Retina (tissue), 1 donor: ENCODE measurements at places on chromosomes 16 and 17.

GRCh38 chr16:578870-579405, 9.2 kb downstream of the PIGQ start:
- DNase-seq = peak; percentile 55

DNA sequence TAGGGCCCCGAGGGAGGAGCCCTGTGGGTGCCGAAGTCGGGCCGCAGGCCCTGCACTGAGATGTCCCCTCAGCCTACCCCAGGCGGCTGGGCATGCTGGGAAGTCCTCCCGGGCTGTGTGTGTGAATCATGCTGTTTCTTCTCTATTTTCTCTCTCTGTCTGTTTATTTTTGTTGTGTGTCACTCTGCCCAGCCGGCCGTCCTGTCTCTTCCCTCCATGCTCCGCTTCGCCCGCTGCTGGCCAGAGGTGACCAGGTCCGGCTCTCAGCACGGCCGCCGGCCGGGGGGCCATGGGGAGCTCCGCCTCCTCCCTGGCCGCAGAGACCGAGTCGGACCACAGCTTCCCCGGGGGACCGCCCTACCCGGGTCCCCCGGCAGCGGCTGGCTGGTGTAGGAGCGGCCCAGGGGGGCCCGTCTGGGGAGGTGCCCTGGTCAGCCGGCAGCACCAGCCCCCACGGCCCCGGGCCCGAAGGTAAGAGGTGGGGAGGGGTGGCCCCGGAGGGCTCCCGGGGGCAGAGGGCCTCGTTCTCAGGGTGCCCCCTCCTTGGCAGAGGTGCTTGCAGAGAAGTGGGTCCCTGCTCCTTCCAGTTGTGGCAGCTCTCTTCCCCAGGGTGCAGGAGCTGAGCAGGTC, 12.5 kb downstream of the CAPN15 start:
- DNase-seq = no peak

DNA sequence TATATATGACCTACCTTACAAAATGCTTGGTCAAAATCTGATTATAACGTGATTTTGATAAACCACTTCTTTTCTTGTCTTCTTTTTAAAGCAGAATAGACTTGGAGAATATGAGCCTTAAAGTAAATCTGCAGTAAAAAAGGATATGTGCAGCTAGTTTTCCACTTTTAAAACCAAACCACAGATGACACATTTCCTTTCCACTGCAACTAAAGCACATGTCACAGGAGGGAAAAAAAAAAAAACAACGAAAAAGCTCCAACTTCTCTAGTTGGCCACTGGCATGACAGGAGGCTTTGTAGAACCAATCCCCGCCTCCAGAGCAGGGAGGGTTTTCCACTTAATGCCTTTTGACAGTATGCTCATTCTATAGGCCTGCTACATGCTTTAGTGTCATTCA, at the start of gene EVI2A:
Gene EVI2A (minus strand): TSS at position 142 of the 400 bp plus-strand sequence. CDS start 2,609 bp downstream, outside the sequence.
- DNase-seq = no peak

DNA sequence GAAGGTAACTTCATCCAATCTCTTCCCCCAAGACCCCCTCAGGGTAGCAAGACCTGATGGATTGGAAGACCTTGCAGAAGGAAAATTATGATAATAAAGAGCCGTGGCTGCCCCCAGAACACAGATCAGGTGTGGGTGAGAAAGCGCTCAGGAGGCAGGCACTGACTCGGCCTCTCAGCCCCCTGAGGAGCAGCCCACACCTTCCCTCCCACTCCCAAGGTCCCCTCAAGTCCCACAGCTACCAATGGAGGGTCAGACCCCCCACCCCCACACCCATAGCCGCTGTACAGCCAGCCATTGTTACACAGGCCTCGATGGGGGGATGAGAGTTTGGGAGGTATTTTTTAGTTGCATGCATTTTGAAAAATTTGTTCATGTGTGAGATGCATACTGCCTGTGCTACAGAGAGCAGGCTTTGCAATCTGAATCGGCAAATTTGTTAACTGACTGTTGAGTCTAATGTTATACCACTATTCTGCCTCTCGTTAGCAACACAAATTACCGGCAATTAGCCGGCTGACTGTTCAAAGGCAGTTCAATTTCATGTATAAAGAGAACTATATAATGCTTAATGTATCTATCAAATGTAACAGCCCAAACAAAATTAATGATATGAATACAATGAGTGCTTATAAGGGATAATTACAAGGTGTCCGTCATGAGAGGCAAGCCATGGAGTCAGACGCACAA, 211.7 kb downstream of the C16orf78 start:
- no peak for DNase-seq

DNA sequence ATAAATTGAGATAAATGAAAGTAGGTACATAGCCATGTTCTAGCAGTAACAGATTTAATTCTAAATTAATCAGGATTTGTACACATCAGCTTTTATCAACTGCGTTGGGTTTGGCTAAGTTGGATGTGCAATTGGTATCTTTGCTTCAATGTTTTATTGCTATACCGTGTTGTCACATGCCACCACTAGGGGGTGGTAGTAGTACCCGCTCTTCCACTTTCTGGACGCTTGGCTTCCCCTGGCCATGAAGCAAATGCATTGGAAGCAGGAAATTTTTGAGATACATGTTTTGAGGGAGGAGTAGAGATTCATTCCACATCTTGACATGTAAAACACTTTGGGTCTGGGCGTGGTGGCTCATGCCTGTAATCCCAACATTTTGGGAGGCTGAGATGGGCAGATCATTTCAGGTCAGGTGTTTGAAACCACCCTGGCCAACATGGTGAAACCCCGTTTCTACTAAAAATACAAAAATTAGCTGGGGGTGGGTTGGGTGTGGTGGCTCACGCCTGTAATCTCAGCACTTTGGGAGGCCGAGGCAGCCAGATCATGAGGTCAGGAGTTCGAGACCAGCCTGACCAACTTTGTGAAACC, 58.6 kb downstream of the EMP2 start:
- peak; percentile 43 for DNase-seq
